ENCODE measurements at places on chromosomes 11 and 22.

DNA sequence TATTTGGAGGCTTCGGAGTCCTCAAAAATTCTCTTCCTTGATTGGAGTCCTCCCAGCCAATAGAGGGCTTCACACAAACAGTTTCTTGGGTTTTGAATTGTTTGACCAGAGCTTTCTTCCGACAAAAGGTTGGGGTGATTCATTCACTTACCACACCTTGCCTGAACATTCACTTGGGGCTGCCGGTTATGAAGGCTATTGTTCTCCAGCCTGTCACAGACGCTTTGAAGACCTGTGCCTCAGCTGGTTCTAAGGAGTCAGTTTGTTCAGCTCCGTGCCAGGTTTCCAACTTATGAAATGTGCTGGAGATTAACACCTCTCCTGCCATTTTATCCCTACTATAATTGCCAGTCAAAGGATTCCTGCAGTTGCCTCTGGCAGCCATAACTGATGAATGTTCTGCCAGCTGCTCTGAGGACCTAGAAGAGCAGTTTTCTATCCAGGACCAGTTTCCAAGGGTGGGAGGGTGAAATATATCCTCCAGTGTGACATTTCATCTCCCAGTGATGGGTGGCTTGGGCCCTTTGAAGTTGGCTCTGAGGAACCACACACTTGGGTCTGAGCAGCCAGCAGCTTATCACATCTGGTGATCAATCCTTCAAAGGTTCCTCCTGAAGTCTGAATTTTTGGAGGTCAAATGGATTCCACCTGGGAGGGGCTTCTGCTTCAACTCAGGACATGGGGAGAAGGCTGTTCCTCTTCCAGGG is 31.4 kb downstream of the LIMK2 start:
- DNase-seq, result no peak

DNA sequence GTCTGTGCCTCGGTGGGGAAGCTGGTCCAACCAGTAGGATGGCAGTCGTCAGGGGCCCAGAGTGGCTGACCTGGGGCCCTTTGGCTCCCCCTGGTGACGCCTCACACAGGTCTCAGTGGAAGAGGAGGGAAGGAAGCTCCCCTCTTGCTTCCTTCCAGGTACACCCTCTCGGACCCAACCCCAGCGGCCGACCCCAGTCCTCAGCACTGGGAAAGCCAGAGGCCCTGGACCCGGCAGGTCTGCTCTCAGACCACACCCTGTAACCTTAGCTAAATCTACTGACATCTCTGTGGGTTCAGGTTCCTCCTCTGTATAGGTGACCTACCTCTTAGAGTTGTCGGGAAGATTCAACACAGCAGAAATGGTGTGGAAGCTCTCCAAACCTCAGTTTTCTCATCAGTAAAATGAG is 3.4 kb upstream of the SCUBE1 start:
- no peak for DNase-seq

GRCh38 chr11:119341222-119342022 is 739 bp upstream of the C1QTNF5 start:
- DNase-seq, result no peak

DNA sequence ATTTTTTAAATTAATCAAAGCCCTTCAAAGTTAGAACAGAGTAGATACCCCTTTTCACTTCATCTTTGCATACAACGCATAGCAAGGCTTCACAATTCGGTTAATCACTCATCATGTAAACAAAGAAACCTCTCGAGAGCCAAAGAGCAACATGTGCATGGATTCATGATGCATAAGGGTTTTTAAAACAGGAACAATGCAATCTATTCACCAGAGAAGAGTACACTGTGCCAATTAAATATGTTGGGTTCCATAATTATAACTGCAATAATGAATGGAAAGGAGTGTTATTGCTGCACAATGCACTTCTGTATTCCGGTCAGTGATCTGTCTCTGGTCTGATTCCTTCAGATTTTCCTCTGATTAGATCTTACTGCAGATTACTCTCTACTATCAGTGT is 45.3 kb downstream of the CADM1 start:
- no peak for DNase-seq

DNA sequence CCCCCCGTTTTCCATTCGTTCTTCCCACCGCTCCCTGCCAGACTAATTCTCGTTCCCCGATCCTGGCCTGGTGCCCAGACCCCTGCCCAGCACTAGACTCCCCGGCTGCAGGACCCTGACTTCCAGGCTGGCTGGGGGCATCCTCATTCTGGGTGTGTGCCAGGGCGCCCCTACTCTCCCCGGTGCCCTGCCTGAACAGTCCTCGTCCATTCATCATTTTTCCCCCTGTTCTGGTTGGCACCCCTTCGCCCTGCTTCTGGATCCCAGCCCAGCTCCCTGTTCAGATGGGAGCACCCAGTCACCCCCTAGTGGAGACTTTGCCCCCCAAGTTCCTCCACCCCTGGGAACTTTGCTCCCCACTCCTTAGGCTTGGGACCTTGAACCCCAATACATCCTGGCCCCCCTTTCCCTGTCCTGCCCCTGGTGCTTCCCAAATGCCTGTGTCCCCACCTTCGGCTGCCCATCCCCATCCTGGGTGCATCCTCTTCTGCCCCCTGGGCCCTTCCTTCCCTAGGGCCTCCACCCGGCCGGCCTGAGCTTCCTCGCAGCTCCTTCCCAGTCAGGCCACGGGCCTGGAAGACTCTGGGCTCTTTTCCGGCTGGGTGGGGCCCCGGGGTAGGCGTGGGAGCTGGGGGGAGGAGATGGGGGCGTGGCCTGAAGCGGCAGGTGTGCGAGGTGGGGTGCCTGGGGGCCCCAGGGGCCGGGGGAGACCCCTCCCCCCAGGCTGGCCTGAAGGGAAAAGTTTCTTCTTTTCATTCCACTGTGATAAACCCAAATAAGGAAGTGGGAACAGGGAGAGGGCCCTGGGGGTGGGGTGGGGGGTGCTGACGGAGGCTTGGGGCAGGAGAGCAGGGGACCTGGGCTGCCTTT is 908 bp downstream of the PLCB3 start:
- DNase-seq, result no peak

GRCh38 chr11:115921540-115921939 is 417.3 kb upstream of the CADM1 start:
- DNase-seq, result no peak

GRCh38 chr11:14764179-14764578 is 120.6 kb downstream of the PDE3B start:
- DNase-seq, result no peak

DNA sequence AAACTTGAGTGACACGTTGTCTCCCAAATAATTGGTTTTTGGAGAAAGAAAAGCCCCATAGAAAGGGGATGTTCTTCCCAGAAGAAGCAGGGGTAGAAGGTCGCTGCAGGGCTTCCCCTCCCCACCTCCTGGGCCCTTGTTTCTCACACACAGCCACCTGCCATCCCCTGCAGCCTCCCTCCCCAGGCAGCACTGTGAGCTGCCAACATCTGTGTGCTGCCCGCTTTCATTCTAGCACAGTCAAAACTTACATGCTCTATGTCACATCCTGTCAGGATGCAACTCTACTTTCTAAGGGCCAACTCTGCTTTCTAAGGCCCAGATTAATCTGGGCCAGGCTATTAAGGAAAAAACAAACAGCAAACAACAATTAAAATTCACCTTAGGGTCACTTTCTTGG is 309.4 kb upstream of the ZC3H12C start:
- no peak for DNase-seq

- no peak for DNase-seq
Observed at GRCh38 chr11:33437529-33437928, 180.3 kb downstream of the HIPK3 start.

DNA sequence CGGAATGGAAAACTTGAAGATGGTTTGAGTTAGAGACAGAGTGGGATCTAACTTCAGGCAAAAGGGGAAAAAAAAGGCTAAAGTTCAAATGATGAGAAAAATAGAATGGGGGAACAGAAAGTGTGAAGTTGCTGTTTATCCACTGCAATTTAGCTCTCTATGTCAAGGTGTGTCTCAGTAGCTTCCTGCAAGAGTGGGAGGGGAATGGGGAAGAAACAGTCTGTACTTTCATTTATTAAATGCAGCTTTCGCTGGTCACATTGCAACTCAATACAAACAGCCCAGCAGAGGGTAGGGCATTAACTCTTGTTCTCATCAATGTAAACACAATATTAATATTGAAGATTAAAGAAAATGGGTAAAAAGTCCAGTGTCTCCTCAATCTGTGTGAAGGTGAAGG is 214.7 kb upstream of the SYN3 start:
- DNase-seq, result no peak

DNA sequence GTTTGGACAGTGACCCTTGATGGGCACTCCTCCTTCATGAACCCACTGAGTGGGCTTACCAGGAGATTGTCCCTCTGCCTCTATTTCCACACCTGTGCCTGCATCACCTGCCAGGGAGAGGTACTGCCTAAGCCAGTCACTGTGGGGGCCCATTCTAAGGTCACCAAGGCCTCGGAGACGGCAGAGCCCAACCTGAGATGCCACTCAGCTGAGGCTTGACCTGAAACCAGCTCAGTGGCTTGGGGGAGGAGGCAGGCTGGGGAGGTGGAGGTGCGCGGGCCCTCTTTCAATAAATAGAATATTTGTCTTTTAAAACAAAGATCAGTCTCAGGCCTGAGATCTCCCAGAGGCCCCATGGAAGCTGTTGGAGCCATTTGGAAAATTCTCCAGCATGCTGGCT is 84.5 kb downstream of the DHCR7 start:
- no peak for DNase-seq

- no peak for DNase-seq
Observed at GRCh38 chr11:46105134-46105628, 16.1 kb downstream of the PHF21A start.

DNA sequence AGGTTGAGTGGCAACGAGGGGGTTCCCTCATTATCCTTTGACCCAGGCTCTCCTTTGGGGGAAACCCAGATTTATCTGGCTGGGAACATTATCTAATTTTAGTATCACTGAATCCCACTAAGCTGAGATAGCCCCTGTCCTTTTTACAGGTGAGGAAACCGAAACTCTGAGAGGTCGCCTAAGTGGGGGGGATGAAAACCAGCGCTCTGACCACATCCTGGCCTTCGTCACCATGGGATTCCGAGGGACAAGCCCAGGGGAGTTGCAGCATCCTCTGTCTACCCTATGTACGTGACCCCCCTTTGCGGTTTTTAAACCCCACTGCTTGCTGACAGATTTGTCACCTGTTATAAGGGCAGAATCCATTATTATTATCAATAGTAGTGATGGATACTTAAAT is 61.0 kb downstream of the ISX start:
- DNase-seq, result no peak

- no peak for DNase-seq
Observed at GRCh38 chr22:28259774-28260312, 340.8 kb upstream of the PITPNB start.

DNA sequence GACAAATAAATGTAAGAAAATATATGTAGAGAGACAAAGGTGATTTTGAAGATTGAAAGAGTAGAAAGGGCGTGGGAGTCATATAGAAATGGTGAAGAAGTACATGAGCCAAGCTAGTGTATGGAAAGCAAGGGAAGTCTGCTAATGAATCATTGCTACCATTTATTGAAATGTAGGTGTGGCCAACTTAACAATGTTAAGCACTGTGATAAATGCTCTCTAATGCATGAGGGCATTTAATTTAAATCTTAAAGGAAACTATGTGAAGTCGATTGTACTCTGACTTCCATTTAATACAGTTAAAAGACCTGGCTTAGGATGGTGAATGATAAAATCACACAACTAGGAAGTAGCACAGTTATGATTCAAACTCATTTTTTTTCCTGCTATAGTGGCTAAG is 219.9 kb downstream of the CASP12 start:
- DNase-seq, result no peak

- peak; percentile 31 for DNase-seq
Observed at GRCh38 chr11:22703040-22703439, 36.6 kb downstream of the GAS2 start.

- DNase-seq, result no peak
Observed at GRCh38 chr11:71311176-71311925, 59.0 kb upstream of the SHANK2 start.

DNA sequence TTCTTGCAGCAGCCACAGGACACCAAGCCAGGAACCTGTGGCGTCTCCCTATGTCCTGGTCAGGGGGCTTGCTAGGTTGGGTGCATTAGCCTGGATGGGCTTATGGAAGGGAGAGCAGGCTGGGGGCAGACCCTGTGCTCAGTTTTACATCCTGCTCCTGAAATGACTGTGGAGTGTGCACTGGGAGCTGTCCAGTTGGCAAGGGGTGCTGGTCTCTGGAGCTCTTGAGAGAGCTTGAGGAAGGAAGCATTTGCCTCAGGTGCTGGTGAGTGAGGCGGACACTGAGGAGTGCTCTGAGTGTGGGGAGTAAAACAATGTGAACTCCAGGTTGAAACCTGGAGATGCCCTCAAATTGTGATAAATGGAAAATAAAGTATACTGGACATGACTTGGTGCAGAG is 3.4 kb downstream of the SCGB1D4 start:
- no peak for DNase-seq

- DNase-seq, result peak; percentile 32
Observed at GRCh38 chr11:107696140-107696539, 15.7 kb downstream of the SLN start.

DNA sequence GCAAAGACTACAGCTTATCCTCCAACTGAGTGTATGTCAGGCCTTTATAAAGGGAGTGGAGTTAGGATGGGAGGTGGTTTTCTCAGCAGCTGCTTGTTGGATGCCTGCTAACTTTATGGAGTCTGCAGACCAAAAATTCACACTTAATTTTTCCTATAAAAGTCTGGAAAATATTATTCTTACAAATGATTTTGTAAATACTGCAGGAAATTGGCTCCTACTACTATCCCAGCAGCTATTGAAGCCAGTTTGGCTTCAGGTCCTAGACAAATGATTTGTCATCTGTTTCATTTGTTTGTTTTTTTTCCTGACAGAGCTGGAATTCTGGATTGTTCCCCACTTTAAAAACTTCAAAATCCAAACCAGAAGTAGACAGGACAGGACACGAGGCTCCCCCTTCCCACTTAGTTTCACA is 292.5 kb downstream of the TMEM135 start:
- DNase-seq, result no peak

Measured in smooth muscle cell of the brain vasculature (primary cell).